HS-27A (cell line): ENCODE measurements at places on chromosomes 4 and X.

- DNase-seq = no peak
Observed at GRCh38 chr4:176376032-176376614, 56.4 kb downstream of the SPCS3 start.

GRCh38 chrX:133175162-133175561 is 43.0 kb downstream of the TFDP3 start:
- DNase-seq = no peak

DNA sequence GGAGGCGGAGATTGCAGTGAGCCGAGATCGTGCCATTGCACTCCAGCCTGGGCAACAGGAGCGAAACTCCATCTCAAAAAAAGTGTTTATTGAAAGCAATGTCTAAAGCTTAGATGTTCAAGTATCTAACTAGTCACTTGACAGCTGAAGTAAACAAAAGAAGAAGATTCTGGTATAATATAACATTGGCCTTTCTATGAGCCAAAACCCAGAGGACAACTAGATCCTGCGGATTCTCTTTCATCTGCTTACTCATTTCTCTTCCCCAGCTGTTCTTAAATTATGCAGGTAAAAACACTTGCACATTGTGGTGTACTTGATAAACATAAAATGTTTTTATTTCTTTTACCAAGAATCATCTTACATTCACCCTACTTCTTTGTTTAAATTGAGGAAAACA is 24.1 kb upstream of the AREG start:
- DNase-seq = no peak

DNA sequence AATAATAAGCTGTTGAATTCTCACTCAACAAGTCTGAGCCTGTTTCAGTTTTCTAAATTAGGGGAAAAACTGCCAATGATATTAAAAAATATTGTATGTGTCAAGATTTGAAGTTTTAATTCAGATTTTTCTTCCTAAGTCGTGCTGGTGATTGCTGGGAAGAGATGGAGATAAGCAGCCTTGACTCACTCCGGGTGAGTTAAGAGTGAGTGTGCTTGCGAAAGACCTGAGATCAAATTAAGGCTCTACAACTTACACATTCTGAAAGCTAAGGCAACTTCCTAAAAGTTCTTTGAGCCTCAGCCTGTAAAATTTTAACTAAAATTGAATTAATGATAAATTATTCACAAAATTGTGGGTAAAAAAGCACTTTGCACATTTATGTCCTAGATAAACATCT is 1441.2 kb downstream of the PCDH7 start:
- no peak for DNase-seq

DNA sequence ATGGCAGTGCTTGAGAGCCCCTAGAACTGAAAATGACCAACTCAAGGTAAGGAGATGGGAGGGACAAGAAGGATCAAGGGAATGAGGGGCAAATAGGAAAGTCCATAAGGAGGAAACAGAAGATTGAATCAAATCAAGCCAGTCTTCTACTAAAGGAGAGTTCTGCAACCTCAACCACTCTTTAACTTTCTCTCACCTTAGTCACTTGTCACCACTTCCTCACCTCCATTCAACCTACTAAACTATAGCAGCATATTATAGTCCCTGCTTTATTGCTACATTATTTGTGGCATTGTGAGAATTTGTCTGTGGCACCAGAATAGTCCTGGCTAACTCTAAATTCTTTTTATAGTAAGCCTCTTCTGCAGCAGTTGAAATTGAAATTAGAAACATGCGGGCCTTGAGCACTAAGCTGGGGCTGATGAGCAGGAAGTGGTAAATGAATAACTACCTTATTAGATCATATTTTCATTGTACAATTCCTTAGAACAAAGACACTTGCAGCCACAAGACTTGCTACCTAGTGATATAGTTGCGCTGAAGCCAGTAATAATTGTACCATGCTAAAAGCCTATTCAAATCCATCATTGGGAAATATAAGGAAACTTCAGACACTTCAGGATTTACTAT is 336.9 kb downstream of the ZNF674 start:
- DNase-seq = no peak

DNA sequence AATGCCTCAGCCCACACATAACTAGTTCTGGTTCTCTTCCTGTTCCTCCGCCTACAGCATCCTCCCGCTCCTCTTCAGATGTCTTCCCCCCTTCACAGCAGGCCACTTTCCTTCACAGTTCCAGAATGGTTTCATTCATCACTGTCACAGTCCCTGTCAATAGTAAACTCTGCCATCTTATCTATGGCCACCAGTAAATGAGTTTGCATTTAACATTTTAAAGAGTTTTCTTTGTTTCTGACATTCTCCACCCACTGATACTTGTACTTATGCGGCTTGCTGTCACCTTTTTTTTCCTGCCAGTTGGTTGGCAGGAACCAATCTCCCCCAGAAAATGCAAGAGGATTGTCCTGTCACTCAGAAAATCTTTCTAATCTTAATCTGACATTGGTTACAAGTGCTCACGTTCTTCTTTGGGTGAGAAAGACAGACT is 114.1 kb downstream of the GLUD2 start:
- DNase-seq = no peak

GRCh38 chr4:107120661-107121060 is 84.5 kb upstream of the DKK2 start:
- no peak for DNase-seq
